Vagina (tissue), 2 donors: ENCODE measurements at places on chromosomes 7 and 10. TPM values are rescaled to one million over a fixed set of nuclear protein-coding genes. Genes with fewer than 3 reads are reported as not detected.

GRCh38 chr7:46489106-46489505, 568.0 kb upstream of the IGFBP3 start:
- H3K4me1 ChIP-seq: peaks cover 4% of the 10 kb centered on the region
- H3K4me3 ChIP-seq: no peak overlapping the region
- no peak for DNase-seq
- H3K36me3 ChIP-seq: no peaks in the 10 kb centered on the region
- H3K27ac ChIP-seq: peak overlapping the region; percentile 67

DNA sequence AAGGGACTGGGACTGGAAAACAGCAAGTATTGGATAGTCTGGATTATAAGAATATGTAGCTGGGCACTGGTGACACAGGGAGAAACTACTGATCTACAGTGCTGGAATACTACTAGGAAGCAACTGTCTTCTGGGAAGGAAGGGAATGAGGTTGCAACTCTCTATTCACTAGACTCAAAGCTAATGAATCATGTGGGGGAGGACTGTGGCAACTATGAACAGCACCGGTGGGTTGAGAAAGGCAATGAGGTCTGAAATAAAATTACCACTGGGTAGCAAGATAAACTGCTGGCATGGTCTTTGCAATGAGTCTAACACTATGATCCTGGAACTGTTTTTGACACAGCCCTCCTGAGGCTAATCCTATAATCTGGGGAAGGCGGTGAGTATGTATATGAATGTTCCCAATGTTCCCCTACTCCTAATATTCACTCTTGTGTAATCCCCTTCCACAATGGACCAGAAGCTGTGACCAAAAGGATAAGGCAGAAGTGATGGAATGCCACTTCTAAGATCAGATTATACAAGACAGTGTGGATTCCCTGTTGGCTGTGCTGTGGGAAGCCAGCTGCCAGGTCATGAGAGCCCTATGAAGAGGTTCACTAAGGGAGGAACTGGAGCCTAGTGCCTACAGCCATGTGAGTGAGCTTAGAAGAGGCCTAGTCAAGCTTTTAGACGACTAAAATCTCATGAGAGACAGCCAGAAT, 101.3 kb upstream of the DNAJB12 start:
- H3K4me3 ChIP-seq: no peak overlapping the region
- no peaks in the 10 kb centered on the region for H3K27me3 ChIP-seq
- H3K27ac ChIP-seq: no peak overlapping the region
- no peaks in the 10 kb centered on the region for H3K36me3 ChIP-seq
- no peak for DNase-seq

Gene SLC16A9
- total RNA-seq: 3.7 TPM

Gene ADRB1
- not detected for total RNA-seq

GRCh38 chr10:79390057-79390456, 42.8 kb downstream of the PPIF start:
- H3K27me3 ChIP-seq: no peaks in the 10 kb centered on the region
- no peaks in the 10 kb centered on the region for H3K36me3 ChIP-seq
- H3K4me1 ChIP-seq: peaks cover 45% of the 10 kb centered on the region
- H3K27ac ChIP-seq: peak overlapping the region; percentile 76
